ENCODE measurements at places on chromosomes 11 and 22. TPM values are rescaled to one million over a fixed set of nuclear protein-coding genes. Genes with fewer than 3 reads are reported as not detected.

The TESMIN gene
- 2.1 TPM for total RNA-seq

The BIK gene
- total RNA-seq, result 12.1 TPM

The OR51B4 gene
- not detected for total RNA-seq

- H3K27me3 ChIP-seq, result no peaks in the 10 kb centered on the region
- H3K36me3 ChIP-seq, result no peaks in the 10 kb centered on the region
- DNase-seq, result no peak
- H3K27ac ChIP-seq, result no peak overlapping the region
- H3K4me1 ChIP-seq, result peaks cover 12% of the 10 kb centered on the region
Observed at GRCh38 chr11:48106166-48106565, 110.4 kb upstream of the OR4B1 start.

GRCh38 chr11:61487342-61488025, 21.1 kb upstream of the LRRC10B start:
- H3K36me3 ChIP-seq, result no peaks in the 10 kb centered on the region
- no peaks in the 10 kb centered on the region for H3K27me3 ChIP-seq
- H3K4me3 ChIP-seq, result no peak overlapping the region
- no peak overlapping the region for H3K27ac ChIP-seq

- no peak overlapping the region for H3K27ac ChIP-seq
- H3K27me3 ChIP-seq, result no peaks in the 10 kb centered on the region
Observed at GRCh38 chr11:45470151-45470793, 184.1 kb upstream of the SYT13 start.

DNA sequence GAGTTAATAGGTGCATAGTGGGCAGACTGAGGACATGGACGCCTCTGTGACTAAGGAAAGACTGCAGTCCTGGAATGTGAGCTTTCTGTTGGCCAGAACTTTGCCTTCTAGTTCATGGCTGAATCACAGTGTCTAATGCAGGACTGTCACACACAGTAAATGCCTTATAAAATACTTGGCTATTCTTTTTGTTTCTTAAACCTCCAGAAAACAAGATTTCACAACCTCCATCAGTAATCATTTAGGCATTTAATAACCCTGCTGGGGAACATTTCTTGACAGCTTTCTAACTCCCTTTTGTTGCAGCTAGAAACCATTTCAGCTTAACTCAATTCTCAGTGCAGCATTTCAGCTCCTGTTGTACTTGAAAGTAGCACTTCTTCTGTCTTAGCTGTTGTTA, 335.8 kb upstream of the DDI1 start:
- H3K4me3 ChIP-seq, result no peak overlapping the region
- no peaks in the 10 kb centered on the region for H3K36me3 ChIP-seq
- H3K27me3 ChIP-seq, result no peaks in the 10 kb centered on the region
- H3K4me1 ChIP-seq, result no peaks in the 10 kb centered on the region
- no peak overlapping the region for H3K27ac ChIP-seq
- DNase-seq, result no peak

GRCh38 chr11:9922806-9923205, 258.9 kb downstream of the SWAP70 start:
- peak; percentile 48 for DNase-seq
- no peak overlapping the region for H3K27ac ChIP-seq
- H3K36me3 ChIP-seq, result no peaks in the 10 kb centered on the region
- no peak overlapping the region for H3K4me3 ChIP-seq
- no peaks in the 10 kb centered on the region for H3K27me3 ChIP-seq

DNA sequence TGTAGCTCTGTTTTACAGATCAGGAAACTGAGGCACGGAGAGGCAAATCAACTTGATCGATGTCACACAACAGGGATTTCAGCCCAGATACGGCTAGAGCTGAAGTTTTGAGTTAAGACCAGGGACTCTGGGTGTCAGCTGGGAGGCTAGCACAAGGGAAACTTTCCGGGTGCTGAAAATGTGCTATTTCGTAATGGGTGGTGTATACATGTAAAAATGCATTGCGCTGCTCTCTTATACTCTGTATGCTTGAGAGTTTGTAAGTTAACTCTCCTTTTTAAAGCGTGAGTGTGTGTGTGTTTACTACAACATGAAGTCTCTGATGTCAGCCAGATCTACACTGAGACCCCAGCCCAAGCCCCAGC, 227.6 kb downstream of the MN1 start:
- no peak for DNase-seq
- H3K4me1 ChIP-seq, result no peaks in the 10 kb centered on the region
- H3K36me3 ChIP-seq, result no peaks in the 10 kb centered on the region
- no peak overlapping the region for H3K4me3 ChIP-seq
- H3K27me3 ChIP-seq, result peaks cover 5% of the 10 kb centered on the region

DNA sequence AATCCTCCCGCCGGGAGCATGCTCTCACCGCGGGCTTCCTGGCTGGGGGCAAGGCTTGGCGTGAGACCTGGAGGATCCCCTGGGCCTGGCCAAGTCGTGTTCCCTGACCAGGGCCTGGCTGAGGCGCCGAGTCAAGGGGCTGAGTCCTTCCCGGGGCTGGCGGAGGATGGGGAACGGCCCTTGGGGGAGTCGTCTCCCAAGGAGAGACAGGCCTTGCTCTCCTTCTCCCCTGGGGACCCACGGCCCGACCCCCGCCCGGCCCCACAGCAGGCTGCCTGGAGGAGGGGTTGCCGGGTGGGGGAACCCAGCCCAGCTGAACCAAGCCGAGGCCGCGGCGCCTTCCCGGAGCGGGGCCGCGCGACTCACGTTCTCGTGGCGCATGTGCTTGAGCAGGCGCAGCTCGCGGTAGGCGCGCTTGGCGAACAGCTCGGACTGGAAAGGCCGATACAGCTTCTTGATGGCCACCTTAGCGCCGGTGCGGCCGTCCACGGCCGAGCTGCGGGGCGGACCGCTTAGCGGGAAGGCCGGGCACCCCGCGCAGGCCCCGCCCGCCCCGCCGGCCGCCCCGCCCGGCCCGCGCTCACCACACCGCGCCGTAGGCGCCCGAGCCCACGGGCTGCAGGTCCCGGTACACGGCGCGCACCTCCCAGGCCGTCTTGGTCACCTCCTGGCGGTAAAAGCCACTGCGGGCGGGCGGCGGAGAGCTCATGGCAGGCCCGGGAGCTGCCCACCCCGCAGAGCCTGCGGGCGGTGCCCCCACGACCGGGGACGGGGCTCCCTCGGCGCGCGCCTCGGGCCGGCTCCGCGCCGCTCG, 475 bp downstream of the MAPK12 start:
- no peaks in the 10 kb centered on the region for H3K36me3 ChIP-seq
- peak overlapping the region; percentile 27 for H3K4me3 ChIP-seq
- DNase-seq, result peak; percentile 44
- peaks cover 5% of the 10 kb centered on the region for H3K27me3 ChIP-seq

- H3K4me3 ChIP-seq, result no peak overlapping the region
- H3K27ac ChIP-seq, result no peak overlapping the region
- no peaks in the 10 kb centered on the region for H3K4me1 ChIP-seq
- peaks cover 5% of the 10 kb centered on the region for H3K27me3 ChIP-seq
Observed at GRCh38 chr22:36986242-36986821, 32.9 kb downstream of the TST start.

GRCh38 chr11:32316858-32317642, 118.3 kb downstream of the WT1 start:
- no peak overlapping the region for H3K4me3 ChIP-seq
- peaks cover 11% of the 10 kb centered on the region for H3K4me1 ChIP-seq
- no peak for DNase-seq
- H3K27ac ChIP-seq, result no peak overlapping the region
- no peaks in the 10 kb centered on the region for H3K27me3 ChIP-seq

DNA sequence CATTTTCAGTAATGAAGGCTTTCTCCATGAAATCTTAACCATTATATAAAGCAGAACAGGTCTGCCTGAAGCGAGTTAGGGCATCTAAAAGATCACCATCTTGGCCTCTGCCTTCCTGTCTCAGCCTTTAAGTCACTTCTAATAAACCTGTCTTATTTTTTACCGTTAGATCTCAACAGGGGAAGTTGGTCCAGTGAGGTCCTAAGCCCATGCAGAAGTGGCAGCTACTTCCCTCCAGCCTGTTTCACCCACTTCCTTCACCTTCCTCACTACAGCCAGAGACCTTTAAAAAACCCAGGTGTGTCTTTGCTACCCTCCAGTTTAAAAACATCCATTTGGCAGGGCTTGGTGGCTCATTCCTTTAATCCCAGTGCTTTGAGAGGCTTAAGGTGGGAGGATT, 14.1 kb upstream of the LIPT2 start:
- no peak for DNase-seq
- H3K4me3 ChIP-seq, result no peak overlapping the region
- no peaks in the 10 kb centered on the region for H3K27me3 ChIP-seq
- H3K27ac ChIP-seq, result no peak overlapping the region
- H3K36me3 ChIP-seq, result no peaks in the 10 kb centered on the region

- no peak overlapping the region for H3K4me3 ChIP-seq
- H3K36me3 ChIP-seq, result no peaks in the 10 kb centered on the region
- H3K27me3 ChIP-seq, result no peaks in the 10 kb centered on the region
- peaks cover 32% of the 10 kb centered on the region for H3K4me1 ChIP-seq
- no peak for DNase-seq
- H3K27ac ChIP-seq, result no peak overlapping the region
Observed at GRCh38 chr11:20035701-20036601, 124.3 kb downstream of the DBX1 start.

- no peaks in the 10 kb centered on the region for H3K36me3 ChIP-seq
- no peaks in the 10 kb centered on the region for H3K27me3 ChIP-seq
- H3K4me3 ChIP-seq, result no peak overlapping the region
- H3K4me1 ChIP-seq, result no peaks in the 10 kb centered on the region
Observed at GRCh38 chr11:123218451-123218850, 23.4 kb upstream of the CLMP start.

DNA sequence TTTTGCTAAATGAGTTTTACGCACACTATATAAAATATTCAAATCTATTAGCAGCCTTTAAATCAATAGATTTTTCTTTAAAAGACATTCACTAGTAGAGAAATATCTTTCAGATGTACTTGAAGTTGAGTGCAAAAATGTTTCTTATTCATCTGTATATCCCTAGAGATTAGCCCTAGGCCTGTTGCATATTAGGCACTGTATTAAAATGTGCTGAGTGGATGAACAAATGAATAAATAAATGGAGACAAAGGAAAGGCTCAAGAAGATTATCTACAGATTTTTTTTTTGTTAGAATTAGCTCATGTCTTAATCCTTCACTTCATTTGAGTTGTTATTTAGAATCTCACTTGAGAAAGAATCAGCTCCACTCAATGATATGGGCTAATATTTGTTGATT, 12.0 kb upstream of the MMP13 start:
- H3K4me1 ChIP-seq, result no peaks in the 10 kb centered on the region
- DNase-seq, result no peak
- H3K4me3 ChIP-seq, result no peak overlapping the region
